ENCODE measurements at places on chromosomes 2 and 18.

GRCh38 chr2:226002438-226002837, 602.9 kb downstream of the NYAP2 start:
- no peak for DNase-seq

GRCh38 chr2:197647961-197648690, 27.3 kb downstream of the RFTN2 start:
- no peak for DNase-seq

- DNase-seq, result no peak
These were observed 283.4 kb downstream of the CLIP4 start for GRCh38 chr2:29398384-29399237.

DNA sequence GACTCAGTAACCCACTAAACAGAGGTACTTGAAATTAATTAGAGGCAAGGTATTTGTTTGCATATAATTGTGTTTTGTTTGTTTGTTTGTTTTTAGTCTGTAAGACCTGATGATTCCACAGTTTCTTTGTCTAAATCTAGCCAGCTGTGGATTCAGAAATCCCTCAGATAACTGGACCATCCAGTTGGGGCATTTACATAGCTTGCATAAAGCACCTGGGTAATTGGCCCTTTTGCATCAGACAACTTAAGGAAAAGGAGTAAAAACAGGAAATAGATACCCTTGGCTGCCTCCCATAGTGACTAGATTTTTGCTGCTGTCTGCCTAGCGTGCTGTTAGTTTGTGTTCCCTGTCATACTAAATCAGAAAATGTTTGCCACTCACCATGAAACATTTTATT, 46.6 kb upstream of the XIRP2 start:
- DNase-seq, result no peak
